Activated CD8-positive, alpha-beta memory T cell treated with anti-CD3 and anti-CD28 coated beads, Interleukin-2, amount 50 U/mL, for 48 hours (primary cell): ENCODE measurements at places on chromosomes 2 and 18.
A peak's percentile ranks its signal among the peaks of the same experiment; 100 is the strongest.

GRCh38 chr2:207066791-207067460, 98.8 kb downstream of the KLF7 start:
- DNase-seq: no peak

- DNase-seq: no peak
These were observed 18.1 kb upstream of the RANBP2 start for GRCh38 chr2:108701208-108701607.

- no peak for DNase-seq
These were observed 209.8 kb downstream of the CELF4 start for GRCh38 chr18:37355772-37356171.

GRCh38 chr2:230600285-230600684, 112.4 kb upstream of the CAB39 start:
- DNase-seq: no peak

GRCh38 chr2:226467633-226468032, 332.0 kb downstream of the IRS1 start:
- no peak for DNase-seq

DNA sequence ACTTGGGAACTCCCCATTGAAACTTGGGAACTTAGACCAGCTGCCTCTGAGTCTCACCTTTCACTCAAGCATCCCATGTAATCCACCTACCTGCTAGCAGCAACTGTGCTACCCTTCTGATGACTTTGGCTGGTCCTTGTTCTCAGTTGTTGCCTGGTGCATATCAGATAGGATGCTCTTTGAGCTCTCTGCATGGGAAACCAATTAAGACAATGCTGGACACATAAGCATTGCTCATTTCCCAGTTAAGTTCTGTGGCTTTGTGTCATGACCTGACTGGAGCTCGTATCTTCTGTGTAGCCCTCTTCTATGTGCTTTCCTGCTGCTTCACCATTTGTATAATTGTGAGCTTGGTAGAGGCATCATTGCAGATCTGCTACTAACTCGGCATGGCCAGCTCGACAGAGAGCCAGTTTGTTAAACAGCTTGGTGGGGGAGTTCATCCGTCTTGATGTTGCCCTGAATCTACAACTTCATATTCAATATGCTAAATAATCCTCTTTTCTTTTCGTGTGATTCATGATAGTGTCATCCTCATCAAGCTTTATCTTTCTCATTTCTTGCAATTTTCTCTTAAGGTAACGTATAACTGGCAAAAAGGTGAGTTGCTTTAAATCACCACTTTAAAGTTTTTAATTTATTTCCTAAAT, 447.5 kb upstream of the SLC14A2 start:
- no peak for DNase-seq

- no peak for DNase-seq
These were observed 807 bp upstream of the NEU4 start for GRCh38 chr2:241808051-241808720.

GRCh38 chr2:17821535-17822444, 5.5 kb downstream of the MSGN1 start:
- DNase-seq: no peak

GRCh38 chr2:109320195-109320922, 191.4 kb downstream of the SH3RF3 start:
- DNase-seq: no peak

GRCh38 chr18:255171-255570, 12.7 kb downstream of the THOC1 start:
- DNase-seq: no peak

DNA sequence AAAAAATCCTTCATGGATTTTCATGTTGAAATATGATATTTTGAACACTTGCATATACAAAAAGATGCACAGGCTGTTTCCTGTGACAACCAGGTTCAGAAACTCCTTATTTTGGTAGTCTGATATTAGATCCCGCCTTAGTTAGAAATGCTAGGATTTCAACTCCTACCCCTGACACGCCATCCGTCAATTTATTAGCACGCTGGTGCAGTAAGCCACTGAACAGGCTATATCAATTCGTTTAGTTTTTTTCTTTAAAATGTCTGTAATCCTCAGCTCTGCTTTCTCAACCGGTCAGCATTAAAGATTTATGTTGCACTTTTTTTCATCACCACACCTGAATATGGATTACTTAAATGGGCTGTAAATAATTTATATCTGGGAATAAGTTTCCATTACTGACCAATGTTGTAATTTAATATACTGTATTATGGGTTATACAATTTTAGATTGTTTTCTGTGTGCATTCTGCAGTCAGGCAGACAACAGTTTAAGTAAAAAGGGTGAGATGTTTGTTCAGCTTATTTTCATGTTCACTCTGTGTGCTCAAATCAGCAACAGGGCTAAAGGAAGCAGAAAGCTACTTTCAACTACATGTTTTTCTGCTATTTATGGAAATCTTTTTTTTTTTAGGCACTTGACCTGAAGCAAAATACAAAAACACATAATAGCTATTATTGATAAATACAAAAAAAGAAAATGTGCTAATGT, 227.7 kb downstream of the ARHGAP15 start:
- no peak for DNase-seq

- no peak for DNase-seq
These were observed 136.4 kb downstream of the THSD7B start for GRCh38 chr2:136901732-136902131.

DNA sequence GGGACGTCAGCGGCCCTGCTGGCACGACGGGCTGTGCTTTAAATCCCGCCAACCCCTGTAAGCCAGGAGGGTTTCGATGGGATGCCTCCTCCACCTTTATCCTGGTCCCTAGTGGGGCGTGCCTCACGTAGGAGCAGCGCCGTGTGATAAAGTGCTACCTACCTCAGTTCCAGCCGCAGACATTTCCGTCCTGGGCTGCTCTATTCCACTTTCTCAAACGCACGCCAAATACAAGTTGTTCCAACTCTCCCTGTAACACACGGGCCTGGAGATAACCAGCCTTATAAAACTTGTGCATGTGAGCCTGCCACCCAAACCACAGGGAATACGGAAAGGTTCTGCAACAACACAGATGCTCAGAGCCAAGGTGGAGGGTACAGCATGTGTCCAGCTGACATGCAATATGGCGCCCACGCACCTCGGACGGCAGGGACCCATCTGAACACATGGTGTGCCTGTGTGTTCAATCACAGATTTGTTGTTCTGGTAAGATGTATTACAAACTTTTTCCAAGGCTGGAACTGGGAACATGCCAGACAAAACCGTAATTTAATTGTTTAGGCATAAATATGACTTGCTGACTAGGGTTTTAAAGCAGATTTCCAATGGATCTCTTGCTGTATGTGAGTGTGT, 47.7 kb downstream of the ZNF516 start:
- DNase-seq: peak; percentile 33
